Fibroblast of skin of back (primary cell): ENCODE measurements at places on chromosomes 1 and 21.

GRCh38 chr21:35737899-35738346 is 322.4 kb downstream of the SETD4 start:
- DNase-seq = peak; percentile 13

DNA sequence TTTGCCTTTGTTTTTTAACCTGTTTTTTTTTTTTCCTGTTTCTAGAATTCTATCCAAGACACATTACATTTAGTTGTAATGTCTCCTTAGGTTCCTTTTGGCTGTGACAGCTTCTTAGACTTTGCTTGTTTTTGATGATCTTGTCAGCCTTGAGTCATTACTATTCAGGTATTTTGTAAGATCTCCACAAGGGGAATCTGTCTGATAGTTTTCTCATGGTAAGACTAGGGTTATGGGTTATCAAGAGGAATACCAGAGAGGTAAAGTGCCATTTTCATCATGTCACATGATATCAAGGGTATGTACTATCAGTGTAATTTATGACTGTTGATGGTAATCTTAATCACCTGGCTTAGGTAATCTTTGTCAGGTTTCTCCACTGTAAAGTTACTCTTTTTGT is 99.1 kb upstream of the GFI1 start:
- DNase-seq = no peak

GRCh38 chr1:155128755-155129473 is 1.2 kb downstream of the EFNA1 start:
- no peak for DNase-seq

DNA sequence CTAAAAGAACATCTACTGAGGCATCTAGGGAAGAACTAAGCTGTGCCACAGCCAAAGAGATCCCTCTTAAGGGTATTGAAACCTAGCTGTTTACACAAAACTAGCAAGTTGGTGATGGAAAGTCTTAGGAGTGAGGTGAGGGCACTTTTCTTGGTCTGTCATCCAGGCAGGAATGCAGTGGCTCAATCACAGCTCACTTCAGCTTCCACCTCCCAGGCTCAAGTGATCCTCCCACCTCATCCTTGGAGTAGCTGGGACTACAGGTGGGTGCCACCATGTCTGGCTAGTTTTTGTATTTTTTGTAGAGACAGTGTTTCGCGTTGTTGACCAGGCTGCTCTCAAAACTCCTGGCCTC is 2.4 kb downstream of the PLEKHO1 start:
- no peak for DNase-seq

DNA sequence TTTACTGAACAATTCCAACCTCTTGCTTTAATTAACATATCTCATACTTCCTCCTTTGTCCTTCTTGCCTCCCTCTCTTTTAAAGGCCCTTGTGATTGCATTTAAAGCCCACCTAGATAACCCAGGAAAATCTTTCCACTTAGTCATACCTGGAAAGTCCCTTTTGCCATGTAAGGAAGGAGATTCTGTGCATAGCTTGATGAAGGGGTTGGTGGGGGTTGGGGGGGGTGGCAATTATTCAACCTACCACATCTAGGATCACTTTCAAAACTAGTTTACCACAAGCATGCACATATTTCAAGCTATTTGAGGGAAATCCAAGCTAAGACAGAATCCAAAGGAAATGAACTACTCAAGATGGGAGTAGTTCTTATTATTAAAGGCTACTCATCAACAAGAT is 249.1 kb upstream of the PTBP2 start:
- DNase-seq = peak; percentile 44

- DNase-seq = peak; percentile 62
Measured at GRCh38 chr1:94617134-94617805, 75.7 kb upstream of the F3 start.

DNA sequence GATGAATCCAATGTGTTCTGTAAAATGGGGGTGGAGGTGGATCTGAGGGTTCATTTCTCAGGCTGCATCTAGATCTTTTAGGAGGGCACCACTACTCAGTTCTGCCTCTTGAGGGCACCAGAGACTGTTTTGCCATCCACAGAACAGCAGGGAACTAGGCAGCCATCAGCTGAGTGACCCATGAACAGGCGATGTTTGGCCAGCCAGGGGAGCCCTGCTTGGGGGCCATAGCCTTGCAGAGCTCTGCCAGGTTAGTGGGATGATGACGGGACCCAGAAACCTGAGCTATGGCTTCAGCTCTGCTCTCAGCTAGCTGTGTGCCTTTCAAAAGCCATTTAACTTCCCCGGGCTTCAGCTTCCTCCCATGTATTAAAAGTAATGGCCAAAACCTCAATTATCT is 13.4 kb upstream of the NOS1AP start:
- DNase-seq = peak; percentile 73

DNA sequence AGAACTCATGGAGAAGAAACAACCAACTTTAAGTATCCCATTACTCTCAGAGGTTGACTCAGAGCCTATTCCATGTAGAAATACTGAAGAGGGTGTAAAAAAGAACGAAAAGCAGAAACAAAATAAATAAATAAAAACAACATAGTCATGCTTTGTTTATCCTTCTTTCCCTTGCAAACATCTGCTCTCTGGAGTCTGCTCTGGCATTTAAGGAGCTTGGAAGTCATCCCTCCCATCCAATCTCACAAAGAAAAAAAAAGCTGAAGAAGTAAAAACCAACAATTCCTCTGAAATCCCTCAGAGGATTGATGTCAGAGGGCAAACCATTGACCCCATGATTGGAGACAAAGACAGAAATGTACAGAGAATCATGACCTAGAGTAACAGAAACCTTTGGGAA is 302.6 kb upstream of the GREM2 start:
- no peak for DNase-seq

DNA sequence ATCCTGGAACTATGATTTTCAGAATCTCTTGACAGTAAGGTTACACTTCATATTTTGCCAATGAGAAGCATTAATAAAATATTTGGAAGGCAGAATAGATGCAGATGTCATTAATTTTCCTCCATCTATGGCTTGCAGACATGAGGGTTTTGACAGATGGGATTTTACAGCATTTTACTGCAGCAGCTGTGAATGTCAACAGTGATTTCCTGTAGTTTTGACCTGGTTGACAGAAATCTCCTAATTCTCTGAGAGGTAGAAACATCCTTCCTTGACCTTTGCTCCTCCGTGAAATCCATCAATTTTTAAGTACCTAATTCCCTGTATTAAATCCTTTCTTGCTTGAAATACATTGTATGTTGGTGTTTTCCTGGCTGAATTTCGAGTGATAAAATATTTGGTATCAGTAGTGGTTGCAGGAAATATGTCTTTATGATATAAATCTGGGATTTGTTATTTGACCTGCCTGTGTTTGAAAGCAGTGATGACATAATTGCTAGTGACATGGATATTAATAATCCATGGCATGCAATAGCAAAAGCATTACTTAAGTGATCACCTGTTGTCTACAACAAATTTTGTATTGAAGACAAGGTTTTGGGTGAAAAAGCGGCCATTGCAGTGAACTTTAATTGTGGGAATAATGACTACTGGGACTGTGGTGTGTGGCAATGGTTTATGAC is 73.9 kb downstream of the HLX start:
- DNase-seq = no peak

GRCh38 chr1:30598571-30599114 is 124.7 kb downstream of the MATN1 start:
- no peak for DNase-seq

GRCh38 chr1:231663211-231663792 is 36.7 kb downstream of the DISC1 start:
- no peak for DNase-seq

GRCh38 chr1:175845338-175845737 is 101.9 kb upstream of the TNR start:
- DNase-seq = no peak

DNA sequence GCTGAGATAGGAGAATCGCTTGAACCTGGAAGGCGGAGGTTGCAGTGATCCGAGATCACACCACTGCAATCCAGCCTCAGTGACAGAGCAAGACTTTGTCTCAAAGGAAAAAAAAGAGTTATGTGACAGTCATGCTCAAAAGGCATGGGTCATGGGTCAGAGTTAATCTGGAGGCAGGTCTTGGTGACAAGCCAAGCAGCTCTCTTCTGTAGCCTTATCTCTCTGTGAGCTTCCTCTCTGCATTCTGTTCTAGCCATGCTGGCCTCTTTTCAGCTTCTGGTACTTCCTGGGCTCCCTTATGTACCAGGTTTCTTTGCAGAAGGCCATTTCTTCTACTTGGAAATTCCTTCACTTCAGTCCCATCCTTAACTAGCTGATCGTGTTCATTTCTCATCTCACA is 63.6 kb downstream of the NGF start:
- DNase-seq = no peak

GRCh38 chr1:185964946-185965345 is 230.8 kb downstream of the HMCN1 start:
- peak; percentile 31 for DNase-seq

DNA sequence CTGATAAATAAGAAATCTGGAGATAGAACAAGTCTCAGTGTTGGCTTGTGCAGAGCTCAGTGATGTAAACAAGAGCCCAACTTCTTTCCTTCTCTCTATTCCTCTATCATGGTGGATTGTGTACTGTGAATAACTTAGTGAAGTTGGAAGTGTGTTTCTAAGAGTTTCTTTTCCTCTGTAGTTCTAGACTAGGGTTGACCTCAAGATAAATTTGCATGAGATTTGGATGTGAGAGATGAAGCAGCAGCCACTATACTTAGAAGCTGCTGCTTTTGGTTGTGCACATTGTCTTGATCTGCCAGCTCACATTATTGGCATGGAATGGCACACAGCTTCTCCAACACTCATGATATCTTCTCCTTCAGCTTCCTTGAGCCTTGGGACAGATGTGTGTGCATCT is 198.9 kb upstream of the ZP4 start:
- DNase-seq = no peak

DNA sequence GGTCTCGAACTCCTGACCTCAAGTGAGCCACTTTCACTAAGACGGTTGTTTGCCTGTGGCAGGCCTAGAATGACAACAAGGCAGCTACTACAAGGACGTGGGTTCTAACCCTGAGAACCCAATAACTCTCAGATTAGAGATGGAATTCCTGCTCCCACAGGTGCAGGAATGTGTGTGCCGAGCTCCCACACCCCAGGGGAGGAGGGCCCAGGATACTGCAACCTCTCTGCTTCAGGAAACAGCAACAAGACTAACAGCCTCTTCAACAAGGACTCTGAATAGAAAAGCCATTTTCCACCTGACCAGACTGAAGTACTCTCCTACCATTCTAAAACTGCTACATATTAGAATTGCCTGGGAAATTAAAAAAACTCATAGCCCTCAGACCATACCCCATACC is 4.9 kb downstream of the LSM10 start:
- DNase-seq = no peak

DNA sequence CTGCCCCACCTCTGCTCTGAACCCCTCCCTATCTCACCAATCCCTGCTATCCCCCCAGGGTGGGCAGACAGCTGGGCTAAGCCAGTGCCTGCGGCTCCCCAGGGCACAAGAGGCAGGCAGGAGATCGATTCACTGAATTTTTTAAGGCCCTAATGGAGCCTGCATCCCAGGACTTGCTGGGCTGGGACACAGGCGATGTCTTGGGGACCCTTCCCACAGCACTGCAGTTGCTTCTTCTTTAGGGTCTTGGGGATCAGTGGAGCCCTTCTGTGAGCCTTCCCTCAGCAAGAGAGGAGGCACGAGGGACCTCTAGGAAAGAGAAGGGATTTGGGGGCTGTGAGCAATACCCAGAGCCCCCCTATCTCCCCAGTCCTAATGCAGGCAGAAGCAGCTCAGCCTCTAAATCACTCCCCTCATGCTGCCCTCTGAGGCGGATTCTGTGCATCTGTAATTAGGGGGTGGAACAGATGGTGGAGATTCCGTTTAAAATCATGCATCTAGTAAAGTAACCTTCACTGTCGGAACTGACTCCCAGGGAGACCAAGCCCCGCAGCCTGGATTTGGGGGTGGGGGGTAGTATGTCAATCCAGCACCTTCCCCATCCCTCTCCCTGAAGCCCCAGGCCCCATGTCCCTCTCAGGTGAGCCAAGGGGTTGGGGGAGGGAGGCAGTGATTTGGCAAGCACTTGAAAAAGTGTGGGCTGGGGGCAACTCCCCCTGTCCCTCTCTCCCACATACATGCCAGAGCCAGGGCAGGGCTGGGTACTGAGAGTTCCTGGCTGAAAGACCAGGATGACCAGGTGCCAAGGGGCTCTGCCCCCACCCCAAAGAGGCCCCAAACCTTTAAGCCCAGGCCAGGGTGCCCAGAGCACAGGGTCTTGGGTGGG is 10.0 kb downstream of the AHDC1 start:
- no peak for DNase-seq

DNA sequence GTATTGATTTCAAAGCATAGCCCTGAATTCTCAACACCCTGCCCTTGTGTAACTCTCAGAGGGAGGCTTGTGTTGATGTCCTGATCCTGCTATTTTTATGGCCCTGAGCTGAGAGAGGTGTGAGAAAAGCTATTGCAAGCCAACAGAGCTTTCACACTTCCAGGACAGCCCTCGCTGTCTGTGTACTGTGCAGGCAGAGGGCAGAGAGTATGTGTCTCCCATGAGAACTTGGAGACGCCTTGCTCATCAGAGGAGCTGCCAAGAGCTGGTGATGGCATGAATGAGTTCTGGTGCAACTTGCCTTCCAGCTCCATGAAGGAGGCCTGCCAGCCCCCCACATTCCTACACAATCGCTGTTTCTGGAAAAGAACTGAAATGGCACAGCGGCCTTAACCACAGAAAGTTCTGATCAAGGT is 144.1 kb upstream of the AJAP1 start:
- no peak for DNase-seq

- DNase-seq = peak; percentile 71
Measured at GRCh38 chr1:157252473-157252872, 114.3 kb upstream of the ETV3 start.

DNA sequence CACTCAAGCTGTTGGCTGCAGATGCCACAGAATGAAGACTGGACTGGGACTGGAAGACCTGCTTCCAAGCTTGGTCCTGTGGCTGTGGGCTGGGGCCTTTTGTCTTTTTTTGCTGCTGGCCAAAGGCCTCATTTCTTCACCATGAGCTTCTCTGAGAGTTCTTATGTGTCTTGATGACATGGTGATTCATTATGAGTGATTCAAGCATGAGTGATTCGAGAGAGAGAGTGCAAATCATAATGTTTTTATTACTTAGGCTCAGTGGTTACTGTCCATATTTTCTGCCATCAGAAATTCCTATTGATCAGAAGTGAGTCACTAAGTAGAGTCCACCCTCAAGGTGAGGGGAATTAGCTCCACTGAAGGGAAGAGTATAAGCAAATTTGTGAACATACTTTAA is 94.0 kb downstream of the PCP4 start:
- DNase-seq = peak; percentile 81

DNA sequence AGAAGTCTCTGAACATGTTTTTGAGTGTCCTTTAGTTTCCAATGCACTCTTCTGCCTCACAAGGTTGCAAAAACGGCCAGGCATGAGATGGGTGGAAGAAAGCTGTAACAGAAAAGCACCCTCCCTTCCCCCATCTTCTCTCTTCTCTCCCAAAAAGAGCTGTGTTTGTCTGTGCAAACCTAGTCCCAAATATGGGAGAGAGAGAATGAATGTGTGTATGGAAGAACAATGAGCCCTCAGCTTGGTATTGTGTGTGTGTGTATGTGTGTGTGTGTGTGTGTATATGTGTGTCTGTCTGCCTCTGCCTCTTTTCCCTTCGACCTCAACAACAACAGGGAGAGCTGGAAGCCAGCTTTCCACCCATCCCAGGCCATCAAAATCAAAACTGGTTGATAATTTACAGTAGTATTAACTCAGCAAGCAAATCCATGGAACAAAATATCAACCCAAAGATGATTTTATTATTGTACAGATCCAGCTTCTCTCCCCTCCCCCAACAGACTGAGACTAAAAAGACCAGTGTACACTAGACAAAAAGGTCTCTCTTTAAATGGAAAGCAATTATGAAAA is 1.8 kb downstream of the RERE start:
- no peak for DNase-seq

GRCh38 chr1:34978921-34979320 is 6.2 kb downstream of the TMEM35B start:
- no peak for DNase-seq

- peak; percentile 57 for DNase-seq
Measured at GRCh38 chr1:41633764-41634163, 149.3 kb upstream of the EDN2 start.
